ENCODE measurements at places on chromosomes 5 and 9.
A peak's percentile ranks its signal among the peaks of the same experiment; 100 is the strongest.

- no peak for DNase-seq
These were observed 31.9 kb downstream of the IRF1 start for GRCh38 chr5:132458651-132459030.

DNA sequence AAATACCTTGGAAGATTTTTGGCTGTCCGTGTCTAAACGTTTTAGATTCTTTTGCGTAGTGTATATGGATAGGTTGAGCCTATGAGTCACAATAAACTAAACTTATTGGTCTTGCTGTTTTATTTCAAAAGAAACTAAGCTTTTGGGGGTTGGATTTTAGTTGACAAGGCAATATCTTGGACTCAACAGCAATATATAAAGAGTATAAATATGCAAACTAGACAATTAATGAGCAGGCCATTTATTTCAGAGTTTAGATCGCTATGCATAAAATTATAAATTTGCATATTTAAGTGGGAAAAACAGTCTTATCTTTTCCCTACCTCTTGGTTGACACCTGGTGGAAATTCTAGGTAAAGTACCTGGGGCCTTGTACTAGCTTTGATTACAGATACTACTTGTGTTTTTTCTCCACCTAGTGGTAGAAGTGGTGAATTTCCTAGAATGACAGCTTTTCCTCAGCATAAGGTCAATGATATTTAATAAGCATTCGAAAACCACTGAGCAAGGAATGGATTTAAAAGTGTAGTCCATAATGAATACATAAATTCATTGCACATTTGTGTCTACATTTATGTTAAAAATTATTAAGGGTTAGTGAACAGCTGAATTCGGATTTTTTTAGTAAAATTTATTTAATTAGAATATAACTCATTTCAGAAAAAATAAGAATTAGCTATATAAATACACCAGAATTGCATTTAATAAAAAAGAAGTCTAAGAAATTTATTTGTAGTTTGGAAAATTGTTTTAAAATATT is 1.7 kb upstream of the ARRDC3 start:
- DNase-seq: peak; percentile 93

DNA sequence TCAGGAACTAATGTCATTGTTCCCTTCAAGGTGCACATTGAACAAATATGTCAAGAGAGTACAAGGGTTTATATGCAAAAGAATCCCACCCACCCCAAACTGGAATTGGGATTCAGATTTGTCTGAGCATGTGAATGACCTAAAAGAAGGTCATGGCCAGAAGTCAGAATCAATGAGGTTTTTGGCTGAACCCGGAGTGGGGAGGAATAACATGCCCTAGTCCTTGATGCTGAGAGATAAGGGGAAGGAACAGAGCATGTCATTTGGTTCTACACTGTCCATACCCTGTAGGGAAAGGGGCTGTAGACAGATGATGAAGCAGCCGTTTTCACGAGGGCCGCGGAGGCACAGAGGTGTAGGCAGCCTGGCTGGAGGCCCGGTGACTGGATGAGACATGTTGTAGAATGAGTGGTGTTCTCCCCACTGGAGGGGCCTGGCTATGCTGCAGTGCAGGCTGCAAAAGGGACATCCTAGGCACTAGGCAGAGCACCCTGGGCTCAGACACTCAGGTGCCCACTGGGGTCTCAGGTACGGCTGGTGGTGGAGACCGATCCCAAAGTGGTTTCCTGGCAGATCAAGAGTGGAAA is 65.9 kb downstream of the ZFAND5 start:
- no peak for DNase-seq

DNA sequence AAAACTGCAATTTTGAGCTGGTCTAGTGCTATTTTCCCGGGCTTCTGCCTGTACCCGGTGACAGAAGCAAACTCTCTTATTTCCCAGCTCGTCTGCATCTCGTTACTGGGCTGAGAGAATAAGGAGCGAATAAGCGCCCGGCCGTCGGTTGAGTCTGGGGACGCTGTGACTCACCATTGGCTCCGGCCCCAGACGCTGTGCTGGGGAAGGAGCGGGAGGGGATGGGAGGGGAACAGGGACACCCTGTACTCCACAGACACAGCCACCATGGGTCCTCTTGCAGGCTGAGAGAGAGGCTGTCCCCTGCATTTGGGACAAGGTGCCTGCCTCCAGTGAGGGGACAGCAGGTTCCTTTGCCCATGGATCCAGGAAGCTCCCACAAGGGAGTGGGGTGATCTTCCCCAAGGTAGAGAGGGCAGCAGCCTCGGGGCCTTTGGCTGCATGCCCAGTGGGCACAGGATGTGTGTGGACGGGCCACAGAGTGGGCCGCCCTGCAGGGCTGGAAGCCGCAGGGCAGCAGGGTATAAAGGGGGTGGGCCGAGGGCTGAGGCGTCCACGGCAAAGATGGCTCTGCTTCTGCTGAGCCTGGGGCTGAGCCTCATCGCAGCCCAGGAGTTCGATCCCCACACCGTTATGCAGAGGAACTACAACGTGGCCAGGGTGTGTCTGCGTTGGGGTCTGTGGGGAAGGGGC is at the start of gene LCN9:
Gene LCN9 (plus strand): TSS at position 552 of the 693 bp plus-strand sequence. CDS start 13 bp downstream, at position 565.
- no peak for DNase-seq

GRCh38 chr5:108743319-108743718 is 4.4 kb upstream of the FER start:
- no peak for DNase-seq

DNA sequence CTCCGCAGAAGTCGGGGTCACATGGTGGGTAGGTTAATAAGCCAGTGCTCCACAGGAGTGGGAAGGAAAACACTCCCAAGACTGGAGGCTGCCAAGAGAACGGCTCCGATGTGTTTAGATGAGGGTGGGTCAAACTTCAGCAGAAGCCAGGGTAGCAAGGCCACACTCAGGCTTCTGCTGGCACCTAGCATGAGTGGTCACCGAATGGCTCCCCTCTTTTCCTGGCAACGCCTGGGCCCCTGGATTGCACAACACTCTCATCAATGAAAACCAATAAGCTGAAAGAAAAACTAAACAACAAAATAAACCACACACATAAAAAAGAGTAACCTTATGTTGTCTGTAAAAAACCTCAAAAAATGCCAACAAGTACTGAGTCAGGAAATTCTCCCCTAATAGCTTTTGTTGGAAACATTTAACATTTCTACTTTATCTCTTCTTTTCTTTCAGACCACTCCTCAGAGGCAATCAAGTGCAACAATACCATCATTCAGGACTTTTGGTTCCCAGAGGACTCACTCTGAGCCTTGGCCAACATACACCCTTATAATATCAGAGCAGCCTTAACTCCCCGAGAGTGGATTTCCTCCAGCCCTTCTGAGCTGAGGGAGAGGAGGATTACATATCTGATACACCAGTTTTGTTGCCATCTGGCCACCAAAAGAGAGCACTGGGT is 279.9 kb downstream of the ENC1 start:
- DNase-seq: no peak

- DNase-seq: no peak
These were observed 216.2 kb downstream of the MAN2A1 start for GRCh38 chr5:109905906-109906305.

- DNase-seq: no peak
These were observed 47.1 kb upstream of the C5orf47 start for GRCh38 chr5:173941758-173942401.

DNA sequence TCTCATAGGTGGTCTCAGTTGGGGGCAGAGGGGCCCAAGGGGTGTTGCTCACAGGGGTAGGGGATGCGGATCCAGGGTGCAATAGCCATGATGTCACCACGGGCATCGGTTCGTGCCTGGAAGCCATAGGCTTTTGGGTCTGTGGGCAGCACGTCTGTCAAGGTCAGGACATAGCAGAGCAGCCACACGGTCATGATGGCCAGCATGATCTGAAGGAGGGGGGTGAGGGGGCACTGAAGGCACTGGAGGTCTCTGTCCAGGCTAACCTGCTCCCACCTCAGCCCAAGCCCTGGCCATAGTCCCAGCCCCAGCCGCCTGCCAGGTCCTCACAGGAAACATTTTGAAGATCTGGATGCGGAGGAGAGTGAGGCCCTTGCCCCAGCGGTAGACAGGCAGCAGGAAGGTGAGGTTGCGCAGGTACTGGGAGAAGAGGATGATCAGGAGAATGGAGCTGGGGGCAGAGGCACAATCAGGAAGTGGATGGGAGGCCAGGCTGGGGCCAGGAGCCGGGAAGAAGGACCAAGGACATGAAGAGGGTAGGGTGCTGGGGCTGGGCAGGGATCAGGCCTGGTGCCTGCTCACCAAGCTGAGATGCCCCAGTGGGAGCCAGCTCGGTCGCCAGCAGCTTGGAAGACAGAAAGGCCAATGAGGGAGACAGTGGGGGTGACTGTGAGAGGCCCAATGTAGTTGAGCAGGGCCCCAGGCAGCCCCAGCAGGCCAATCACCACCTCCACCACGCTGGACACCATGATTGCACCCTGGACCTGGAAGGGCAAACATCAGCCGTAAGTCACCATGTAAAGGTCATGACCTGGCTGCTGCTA is 3.3 kb downstream of the SLC23A1 start:
- DNase-seq: no peak

DNA sequence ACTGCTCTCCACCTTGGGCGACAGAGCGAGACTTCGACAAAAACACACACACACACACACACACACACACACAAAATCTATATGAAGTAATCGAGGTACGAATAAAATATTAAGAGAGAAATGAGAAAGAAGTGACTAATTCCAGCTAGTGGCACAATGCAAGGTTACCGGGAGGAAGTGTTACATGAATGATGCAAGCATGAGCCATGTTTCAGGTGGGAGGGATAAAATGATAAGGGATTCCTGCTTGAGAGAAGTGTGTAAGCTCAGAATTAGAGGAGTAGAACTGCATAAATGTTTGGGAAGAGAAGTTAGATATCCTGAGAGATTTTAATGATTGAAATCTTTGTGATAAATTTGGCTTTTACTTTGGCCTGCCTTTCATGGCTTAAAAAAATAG is 18.8 kb downstream of the HAPLN1 start:
- DNase-seq: no peak

DNA sequence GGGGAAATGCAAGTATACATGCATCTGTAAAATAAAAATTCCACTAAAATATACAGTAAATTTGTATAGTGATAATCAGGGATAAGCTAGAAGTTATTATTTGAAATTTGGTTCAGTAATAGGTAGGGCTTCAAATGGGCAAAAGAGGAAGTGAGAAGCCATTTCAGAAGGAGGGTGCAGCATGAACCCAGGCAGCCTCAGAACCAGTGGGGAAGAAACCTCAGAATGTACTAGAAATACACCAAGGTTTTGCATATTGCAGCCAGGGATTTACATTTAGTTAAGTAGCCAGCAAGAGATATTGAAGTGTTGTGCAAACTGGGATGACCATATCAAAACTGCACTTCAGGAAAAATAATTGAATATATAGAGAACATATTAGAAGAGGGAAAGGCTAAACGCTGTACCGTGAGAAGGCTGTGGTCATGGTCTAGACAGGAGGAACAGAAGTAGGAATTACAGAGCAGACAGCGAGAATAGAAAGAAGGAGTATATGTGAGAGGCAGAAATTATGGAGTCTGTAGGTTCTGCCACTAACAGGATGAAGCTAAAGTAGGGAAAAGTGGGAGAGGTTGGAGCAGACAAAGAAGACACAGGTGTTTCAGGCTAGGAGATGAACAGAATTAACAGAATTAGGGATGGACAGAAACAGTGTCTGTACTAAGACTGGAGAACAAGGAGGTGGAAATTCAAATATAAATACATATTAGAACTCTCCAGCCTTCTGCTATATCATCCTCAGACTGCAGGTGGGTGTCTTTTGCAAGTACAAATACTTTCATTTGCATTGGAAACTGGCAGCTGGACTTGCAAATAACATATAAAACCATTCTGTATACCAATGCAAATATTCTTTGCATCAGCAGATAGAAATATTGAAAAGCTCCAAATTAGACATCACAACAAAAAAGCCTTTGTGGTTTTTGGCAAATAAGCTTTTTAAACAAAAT is 335.6 kb downstream of the ZNF608 start:
- DNase-seq: no peak

DNA sequence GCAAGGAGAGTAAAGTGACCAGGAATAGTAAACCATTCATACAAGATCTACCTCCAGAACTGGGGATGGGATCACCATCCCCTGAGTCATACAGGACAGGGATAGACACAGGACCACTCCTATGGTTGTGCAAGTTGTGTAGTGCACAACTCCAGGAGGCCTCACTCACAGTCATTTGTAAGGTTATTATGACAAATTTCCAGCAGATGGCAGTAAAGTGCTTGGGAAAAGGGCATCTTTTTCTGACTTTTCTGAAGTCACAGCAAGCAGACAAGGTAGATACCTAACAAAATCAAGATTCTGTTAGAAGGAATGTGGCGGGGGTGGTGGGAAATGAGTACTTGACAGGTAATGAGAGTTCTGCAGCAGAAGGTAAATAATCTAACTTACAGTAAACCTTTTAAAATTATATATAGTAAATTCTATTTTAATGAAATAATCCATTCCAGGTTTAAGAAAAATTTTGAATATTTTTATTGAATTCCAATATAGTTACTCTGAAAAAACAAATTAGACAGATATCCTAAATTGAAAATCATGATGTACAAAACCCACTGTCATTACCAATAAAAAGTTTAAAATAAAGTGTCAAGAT is 16.7 kb upstream of the KIF27 start:
- DNase-seq: peak; percentile 75

GRCh38 chr5:22277006-22277405 is 576.1 kb downstream of the CDH12 start:
- no peak for DNase-seq

DNA sequence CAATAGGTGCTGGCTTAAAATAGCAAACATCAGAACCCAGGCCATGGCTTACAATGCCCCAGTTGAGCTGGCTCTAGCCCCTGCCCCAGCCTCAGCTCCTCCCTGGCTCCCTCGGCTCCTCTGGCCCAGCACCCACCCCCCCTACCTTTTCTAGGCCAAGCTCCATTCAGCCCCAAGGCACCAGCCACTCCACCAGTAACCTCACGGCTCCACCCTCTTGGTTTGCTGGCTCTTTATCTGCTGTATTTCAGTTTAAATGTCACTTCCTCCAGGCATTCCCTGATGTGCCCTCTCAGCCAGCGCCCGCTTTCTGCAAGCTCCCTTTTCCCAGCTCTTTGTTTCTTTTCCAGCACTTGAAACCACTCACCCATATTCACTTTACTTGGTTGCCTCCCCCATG is 10.6 kb downstream of the C1QTNF2 start:
- DNase-seq: no peak

- DNase-seq: no peak
These were observed 20.6 kb downstream of the NTNG2 start for GRCh38 chr9:132182314-132183091.

DNA sequence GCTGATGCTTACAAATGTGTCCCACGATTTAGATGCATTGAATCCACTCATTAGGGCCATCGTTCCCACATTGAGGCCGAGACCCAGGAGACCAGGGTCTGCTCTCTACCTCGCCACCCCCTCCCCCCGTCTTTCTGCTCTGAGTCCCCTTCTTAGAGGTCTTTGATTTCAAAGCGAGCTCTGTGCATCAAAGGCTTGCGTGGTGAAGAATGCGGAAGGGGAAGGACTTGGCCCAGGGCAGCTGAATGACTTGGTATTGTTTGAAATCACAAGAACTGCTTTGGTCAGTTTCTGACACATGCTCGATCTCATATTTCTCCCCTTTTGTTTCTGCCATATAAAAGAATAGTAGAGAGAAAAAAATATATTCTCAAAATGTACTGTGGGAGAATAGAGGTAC is 78.3 kb upstream of the IRX1 start:
- no peak for DNase-seq
